GM12878 (cell line): ENCODE measurements at places on chromosomes 11 and 22. TPM values are rescaled to one million over a fixed set of nuclear protein-coding genes. Genes with fewer than 3 reads are reported as not detected.

GRCh38 chr11:210122-210802 lies 2.8 kb downstream of the RIC8A start:
- H3K36me3 ChIP-seq = peaks cover 26% of the 10 kb centered on the region
- H3K4me3 ChIP-seq = peak overlapping the region; percentile 76; the same call in 1 of the 2 replicates
- peaks cover 27% of the 10 kb centered on the region for H3K4me1 ChIP-seq
- DNase-seq = no peak
- H3K27ac ChIP-seq = no peak overlapping the region
- no peaks in the 10 kb centered on the region for H3K27me3 ChIP-seq

DNA sequence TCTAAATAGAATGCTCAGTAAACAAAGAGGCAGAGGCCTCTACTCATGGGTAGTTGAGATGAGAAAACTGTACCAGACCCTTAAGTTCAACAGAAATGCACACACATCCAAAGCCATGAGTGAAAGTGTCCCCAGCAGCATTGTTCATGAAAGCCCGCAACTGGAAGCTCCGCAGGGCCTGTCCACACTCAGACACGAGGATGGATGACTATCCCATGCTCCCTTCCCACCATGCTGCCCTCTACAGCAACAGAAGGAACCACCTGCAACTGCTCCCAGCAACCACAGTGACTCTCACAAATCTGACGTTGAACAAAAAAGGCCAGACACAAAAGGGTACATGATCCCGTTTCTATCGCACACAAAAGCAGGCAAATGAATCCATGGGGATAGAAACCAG lies 76.9 kb upstream of the ANO1 start:
- no peak overlapping the region for H3K27ac ChIP-seq
- H3K4me1 ChIP-seq = no peaks in the 10 kb centered on the region
- H3K27me3 ChIP-seq = no peaks in the 10 kb centered on the region
- no peaks in the 10 kb centered on the region for H3K36me3 ChIP-seq
- H3K4me3 ChIP-seq = no peak overlapping the region

GRCh38 chr11:94658386-94658785 lies 91.2 kb downstream of the PIWIL4 start:
- no peak for DNase-seq
- no peak overlapping the region for H3K4me3 ChIP-seq
- no peaks in the 10 kb centered on the region; the same call in 1 of the 2 replicates for H3K27me3 ChIP-seq
- H3K36me3 ChIP-seq = no peaks in the 10 kb centered on the region
- H3K27ac ChIP-seq = no peak overlapping the region

DNA sequence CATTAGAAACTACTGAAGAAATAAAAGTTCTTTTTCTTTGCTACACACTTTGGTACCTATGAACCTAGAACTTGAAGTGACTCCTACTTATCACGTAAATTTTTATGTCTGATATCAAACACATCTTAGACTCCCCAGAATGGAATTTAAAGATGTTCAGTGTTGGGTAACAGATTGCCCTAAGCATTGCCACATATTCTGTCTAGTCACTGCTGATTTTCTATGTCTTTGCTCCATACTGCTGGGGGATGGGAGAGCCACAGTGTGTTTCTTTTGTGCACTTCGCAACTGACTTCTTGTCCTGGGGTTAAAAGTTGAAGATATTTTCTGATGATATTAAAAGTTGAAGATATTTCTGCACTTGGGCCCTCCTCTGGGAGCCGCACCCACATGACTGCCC lies 19.4 kb upstream of the MYO18B start:
- no peak overlapping the region for H3K27ac ChIP-seq
- H3K4me1 ChIP-seq = no peaks in the 10 kb centered on the region
- no peak overlapping the region for H3K4me3 ChIP-seq
- DNase-seq = no peak
- no peaks in the 10 kb centered on the region for H3K27me3 ChIP-seq
- H3K36me3 ChIP-seq = peaks cover 4% of the 10 kb centered on the region; the same call in 1 of the 2 replicates

DNA sequence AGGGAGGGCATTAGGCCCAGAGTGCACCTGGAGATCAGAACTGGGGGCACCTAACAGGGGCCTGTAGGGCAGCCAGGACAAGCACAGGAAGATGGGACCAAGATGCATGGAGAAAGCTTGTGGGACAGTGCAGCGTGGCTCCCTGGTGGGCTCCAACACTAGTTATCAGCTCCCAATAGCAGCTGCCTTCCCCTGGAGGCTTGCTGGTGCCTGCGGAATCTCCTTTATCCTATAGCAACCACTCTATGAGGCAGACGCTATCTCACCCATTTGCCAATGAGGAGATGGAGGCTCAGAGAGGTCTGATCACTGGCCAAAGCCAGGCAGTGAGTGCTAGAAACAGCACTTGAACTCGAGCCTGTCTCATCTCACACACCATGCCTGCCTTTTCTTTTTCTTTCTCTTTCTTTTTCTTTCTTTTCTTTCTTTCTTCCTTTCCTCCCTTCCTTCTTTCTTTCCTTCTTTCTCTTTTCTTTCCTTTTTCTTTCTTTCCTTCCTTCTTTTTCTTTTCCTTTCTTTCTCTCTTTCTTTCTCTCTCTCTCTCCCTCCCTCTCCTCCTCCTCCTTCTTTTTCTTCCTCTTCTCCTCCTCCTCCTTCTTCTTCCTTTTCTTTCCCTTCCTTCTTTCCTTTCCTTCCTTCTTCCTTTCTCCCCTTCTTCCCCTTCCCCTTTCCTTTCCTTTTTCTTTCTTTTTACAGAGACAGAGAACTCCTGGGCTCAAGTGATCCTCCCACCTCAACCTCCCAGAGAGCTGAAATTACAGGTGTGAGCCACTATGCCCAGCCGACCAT lies 16.1 kb upstream of the SEC14L4 start:
- H3K36me3 ChIP-seq = no peaks in the 10 kb centered on the region
- peaks cover 4% of the 10 kb centered on the region for H3K27me3 ChIP-seq
- no peak for DNase-seq
- no peaks in the 10 kb centered on the region for H3K4me1 ChIP-seq

IFITM5 gene
- total RNA-seq = not detected in 2 replicates

PTPRJ gene
- 21.0 and 22.4 TPM in 2 replicates for total RNA-seq
